NCI-H1092 treated with DMSO at 0.1 percent for 48 hours (cell line): ENCODE measurements at places on chromosomes 7 and 10.

GRCh38 chr7:131182446-131183058 lies 145.1 kb upstream of the MKLN1 start:
- DNase-seq, result no peak

GRCh38 chr7:46810986-46811385 lies 770.9 kb downstream of the TNS3 start:
- DNase-seq, result no peak

- no peak for DNase-seq
Measured at GRCh38 chr10:6141296-6142151, 52.7 kb downstream of the RBM17 start.

DNA sequence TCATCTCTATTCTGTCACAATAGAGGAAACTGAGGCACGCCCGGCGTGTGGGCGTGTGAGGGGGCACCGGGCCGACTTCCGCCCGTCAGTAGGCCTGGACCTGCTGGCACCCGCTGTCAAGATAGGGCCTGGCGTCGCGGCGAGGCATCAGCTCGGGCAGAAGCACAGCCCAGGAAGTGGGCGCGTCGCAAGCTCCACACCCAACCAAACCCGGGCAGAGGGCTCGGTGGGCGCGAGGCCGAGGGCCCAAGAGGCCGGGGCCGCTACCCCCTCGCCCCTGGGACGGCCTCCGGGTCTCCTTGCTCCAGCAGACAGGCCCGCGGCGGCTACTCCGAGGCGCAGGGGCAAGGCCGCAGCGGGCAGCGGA lies 91.2 kb downstream of the SPAG6 start:
- DNase-seq, result no peak

DNA sequence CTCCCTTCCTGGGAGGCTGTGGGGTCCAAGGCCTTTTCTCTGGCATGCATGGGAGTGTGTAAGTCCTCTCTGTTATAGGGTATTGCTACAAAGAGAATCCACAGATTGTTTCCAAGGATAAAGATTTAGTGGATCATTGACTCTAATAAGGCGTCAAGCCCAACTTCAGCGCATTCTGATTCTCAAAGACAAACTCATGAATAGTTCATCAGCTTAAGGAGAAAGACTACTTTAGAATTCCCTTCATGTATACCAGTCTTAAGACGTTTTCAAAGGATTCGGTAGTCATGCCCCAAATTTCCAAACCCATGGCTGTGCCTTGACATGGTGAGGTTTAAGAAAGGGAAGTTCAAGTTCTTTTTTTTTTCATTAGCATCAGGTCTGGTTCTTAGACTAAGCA lies 46.6 kb upstream of the ABLIM1 start:
- DNase-seq, result no peak
